NCI-H748 treated with DMSO at 0.1 percent for 48 hours (cell line): ENCODE measurements at places on chromosomes 2 and 18.

GRCh38 chr2:16092861-16093638 lies 152.7 kb downstream of the MYCN start:
- no peak for DNase-seq

- no peak for DNase-seq
Observed at GRCh38 chr18:12287684-12288402, 20.2 kb upstream of the TUBB6 start.

GRCh38 chr2:11842336-11842735 lies 95.9 kb downstream of the LPIN1 start:
- DNase-seq = no peak

GRCh38 chr2:88549616-88550292 lies 77.5 kb downstream of the EIF2AK3 start:
- DNase-seq = no peak

- DNase-seq = peak; percentile 55
Observed at GRCh38 chr2:44433895-44434294, 72.1 kb downstream of the CAMKMT start.

GRCh38 chr2:134679745-134680144 lies 39.1 kb downstream of the TMEM163 start:
- DNase-seq = no peak

GRCh38 chr2:163554864-163555263 lies 180.9 kb downstream of the FIGN start:
- no peak for DNase-seq

GRCh38 chr2:195815083-195815482 lies 158.1 kb downstream of the SLC39A10 start:
- DNase-seq = no peak

DNA sequence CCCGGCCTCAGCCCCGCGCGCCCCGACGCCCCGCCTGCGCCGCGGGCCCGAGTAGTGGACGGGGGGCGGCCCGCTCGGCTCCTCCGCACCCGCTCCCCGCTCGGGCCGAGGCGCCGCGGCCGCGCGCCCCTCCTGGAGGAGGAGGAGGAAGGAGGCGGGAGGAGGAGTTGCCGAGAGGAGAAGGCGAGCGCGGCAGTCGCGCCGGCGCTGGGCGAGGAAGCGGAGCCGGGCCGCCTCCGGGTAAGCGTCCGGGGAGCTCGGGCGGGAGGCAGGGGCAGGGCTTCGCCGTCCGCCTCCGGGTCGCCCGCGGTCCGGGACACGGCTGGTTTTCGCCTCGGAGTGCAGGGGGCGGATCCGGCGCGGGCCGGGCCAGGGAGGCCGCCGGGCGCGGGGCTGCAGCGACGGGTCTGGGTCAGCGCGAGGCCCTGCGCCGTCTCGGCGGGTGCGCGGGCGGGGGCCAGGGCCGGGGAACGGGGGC lies at the start of gene SOCS6:
TSS of gene SOCS6 (plus strand) at position 195 of the 478 bp plus-strand sequence. CDS start 35,624 bp downstream, outside the sequence.
- peak; percentile 39 for DNase-seq

- DNase-seq = no peak
Observed at GRCh38 chr2:50582164-50582563, 449.8 kb downstream of the NRXN1 start.

- DNase-seq = no peak
Observed at GRCh38 chr2:159356053-159356554, 69.6 kb upstream of the WDSUB1 start.

GRCh38 chr2:2940061-2940460 lies 437.6 kb downstream of the EIPR1 start:
- DNase-seq = no peak

DNA sequence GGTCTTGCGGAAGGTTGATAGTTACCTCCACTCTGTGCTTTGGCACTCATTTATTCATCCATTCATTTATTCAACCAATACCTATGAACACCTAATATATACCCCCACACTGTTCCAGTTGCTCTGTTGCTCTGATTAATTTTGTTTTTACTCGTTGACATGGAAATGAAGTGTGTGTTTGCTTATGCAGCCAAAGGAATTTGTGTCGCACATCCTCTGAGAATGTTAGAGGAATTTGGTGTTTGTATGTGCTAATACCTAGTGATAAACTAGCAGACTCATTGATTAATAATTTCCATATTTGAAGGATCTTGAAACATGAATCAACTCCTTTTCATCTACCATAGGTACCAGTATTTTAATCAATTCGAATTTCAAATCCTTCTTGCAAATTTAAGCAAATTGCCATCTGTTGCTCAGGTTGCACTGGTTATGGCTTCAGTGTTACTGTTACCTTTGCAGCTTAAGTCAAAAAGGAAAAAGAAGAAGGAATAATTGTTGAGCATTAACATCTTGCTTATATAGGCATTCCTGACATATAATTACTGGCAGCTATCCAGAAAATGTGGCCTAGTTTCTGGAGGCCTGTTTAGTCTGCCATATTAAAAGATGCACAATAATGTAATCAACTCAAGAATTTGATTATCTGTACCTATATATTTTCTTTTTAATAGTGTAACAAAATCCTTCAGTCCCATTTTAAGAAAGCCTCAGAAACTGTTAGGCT lies 25.7 kb upstream of the CRIM1 start:
- DNase-seq = no peak

DNA sequence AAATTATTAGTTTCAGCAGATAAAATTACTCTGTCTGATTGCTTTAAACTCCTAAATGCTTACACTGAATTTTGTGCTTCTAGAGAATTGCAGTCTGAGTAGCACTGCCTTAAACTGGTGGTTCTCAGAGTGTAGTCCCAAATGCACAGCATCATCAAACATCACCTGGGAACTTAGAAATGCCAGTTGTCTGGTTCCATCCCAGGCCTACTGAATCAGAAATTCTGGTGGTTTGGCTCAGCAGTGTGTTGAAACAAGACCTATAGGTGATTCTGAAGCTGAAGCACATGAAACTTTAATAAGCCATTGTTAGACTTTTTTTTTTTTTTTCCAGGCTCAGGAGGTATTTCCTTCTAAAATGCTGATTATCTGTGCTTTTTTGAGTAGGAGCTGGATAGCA lies 22.0 kb downstream of the EPC2 start:
- DNase-seq = no peak

GRCh38 chr2:199462956-199463692 lies 5.4 kb upstream of the SATB2 start:
- DNase-seq = peak; percentile 40

GRCh38 chr2:156803967-156804366 lies 367.8 kb downstream of the GPD2 start:
- no peak for DNase-seq

DNA sequence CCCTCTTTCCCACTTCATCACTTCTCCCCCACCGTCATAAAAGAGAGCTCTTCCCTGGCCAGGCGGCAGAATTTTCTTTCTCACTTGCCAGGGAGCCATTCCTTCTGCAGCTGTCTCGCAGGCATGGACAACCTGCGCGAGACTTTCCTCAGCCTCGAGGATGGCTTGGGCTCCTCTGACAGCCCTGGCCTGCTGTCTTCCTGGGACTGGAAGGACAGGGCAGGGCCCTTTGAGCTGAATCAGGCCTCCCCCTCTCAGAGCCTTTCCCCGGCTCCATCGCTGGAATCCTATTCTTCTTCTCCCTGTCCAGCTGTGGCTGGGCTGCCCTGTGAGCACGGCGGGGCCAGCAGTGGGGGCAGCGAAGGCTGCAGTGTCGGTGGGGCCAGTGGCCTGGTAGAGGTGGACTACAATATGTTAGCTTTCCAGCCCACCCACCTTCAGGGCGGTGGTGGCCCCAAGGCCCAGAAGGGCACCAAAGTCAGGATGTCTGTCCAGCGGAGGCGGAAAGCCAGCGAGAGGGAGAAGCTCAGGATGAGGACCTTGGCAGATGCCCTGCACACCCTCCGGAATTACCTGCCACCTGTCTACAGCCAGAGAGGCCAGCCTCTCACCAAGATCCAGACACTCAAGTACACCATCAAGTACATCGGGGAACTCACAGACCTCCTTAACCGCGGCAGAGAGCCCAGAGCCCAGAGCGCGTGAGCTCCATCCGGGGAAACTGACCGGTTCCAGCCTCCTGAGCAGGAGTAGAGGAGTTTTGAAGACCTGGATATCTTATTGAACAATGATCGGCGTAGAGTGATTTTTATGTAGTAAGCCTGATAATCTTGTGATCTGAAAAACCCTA lies at the start of gene MSGN1:
TSS of gene MSGN1 (plus strand) at position 65 of the 850 bp plus-strand sequence. CDS start at position 124, 59 bp downstream.
- no peak for DNase-seq

DNA sequence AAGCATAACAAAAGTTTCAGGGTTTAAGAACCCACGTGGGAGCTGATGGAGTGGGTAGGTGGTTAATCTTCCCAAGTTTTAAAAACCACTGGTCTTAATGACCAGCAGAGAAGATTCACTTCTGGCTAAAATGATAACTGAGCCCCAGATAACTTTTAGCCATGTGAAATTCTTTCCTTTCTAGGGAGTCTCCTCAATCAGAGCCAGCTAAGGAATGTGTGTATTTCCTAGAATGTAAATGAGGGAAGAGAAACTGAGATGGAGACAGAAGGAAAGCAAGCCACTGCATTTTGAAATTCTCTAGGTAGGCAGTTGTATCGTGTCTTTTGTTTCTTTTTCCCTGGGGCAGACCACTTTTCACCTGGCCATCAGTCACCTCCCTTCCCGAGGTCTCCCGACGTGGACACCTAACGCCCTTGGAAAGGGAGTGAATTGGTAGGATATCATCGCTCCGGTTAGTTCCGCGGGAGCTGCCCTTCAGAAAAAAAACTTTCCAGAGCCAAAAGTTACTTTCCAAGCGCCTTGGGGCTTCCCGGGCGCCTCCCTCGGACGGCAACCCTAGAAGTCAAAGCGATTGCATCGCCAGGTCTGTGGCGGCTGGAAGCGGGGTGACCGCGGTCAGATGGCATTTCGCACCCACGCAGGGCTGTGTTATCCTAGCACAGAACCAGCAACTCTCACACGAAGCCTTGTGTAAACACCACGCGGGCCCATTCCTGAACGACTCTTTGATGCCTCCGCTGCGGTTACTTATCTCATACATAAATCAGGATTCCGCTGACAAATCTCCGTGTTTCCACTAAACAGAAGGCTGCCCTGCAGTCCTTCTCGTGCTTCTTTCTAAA lies 1.3 kb downstream of the COLEC12 start:
- DNase-seq = peak; percentile 9

- DNase-seq = peak; percentile 43
Observed at GRCh38 chr2:30382995-30383394, 64.1 kb upstream of the LCLAT1 start.

GRCh38 chr18:44453505-44453904 lies 227.2 kb upstream of the SETBP1 start:
- DNase-seq = no peak

DNA sequence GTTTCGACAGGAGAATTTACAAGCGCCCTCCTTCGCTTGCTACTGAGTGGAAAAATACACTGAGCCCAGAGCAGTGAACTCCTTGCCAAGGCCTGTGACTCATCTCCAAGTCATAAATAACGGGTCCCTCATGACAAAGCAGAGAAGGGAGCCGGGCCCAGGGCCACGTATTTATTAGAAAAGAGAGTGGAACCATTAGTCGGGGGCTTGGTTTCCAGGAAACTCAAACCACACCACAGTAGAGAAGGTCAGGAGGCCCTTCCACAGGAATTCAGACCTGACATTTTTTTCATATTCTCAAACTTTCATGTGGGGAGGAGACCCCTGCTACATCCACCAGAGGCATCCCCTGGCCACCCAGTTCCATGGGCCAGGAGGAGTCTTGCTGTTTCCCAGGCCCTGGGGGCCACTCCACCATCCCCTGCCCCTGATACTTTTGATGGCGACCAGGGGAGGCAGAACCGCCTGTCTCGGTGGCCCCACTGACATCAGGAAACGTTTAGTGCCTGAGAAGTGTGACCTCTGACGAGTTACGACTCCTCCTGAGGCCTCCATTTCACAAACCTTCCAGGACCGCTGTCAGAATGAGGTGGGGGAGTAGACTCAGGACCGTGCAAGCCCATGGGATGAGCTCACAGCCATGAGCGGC lies 289.7 kb downstream of the DYSF start:
- DNase-seq = no peak

GRCh38 chr18:63869851-63870250 lies 17.7 kb upstream of the SERPINB2 start:
- DNase-seq = no peak

GRCh38 chr2:19874726-19875125 lies 27.1 kb downstream of the TTC32 start:
- DNase-seq = no peak

DNA sequence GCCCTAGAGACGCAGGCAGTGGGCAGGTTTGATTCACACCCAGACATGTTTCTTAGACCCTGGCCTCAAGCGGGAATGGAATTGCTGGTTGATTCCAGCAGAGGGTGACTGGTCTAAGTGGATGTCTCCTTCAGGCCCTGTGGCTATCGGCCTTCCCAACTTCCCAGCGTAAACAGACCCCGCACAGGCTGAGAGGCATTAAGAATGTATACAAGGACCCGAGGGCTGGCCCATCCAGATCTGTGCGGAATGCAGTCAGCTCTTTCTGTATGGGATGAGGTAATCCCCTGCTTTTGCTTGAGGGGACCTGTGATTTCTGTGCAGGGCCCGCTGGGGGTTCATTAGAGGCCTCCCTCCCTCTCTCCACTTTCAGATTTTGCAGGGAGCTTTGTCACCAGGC lies 6.5 kb downstream of the ACKR3 start:
- DNase-seq = no peak

- DNase-seq = no peak
Observed at GRCh38 chr2:239055756-239056493, 208.0 kb downstream of the TWIST2 start.

DNA sequence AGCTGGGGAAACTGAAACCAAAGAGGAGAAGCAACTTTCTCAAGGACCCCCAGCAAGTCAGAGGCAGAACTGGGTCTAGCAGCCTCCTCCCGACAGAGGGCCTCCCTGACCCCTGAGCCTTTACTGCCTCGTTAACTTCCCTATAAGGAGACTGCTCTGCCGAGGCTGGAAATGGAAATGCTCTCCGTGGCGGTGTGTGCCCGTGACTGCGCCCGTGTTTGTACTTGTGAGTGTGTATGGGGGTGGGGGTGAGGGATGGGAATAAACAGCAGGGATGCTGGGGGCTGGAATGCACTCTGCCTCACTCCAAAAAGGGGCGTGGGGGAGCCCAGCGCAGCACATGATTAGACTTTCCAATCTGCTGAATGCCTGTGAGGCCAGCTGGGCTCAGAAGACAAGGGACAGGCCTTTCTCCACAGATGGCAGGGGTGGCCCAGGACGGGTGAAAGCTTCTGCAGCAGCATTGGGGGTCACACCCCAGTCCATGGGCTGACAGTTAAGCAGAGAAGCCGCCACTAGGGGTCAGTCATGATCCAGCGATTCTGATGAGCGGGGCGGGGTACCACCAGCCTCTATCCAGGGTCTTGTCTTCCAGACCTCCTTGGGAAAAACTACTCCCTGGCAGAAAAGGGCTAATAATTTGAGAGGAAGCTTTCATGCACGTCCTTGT lies 26.8 kb downstream of the MPHOSPH10 start:
- peak; percentile 11 for DNase-seq
